ENCODE measurements at places on chromosomes 2 and 18.

- DNase-seq: no peak
Observed at GRCh38 chr18:35242426-35242825, 1.6 kb downstream of the ZNF397 start.

- no peak for DNase-seq
Observed at GRCh38 chr18:13007248-13007560, 16.0 kb downstream of the CEP192 start.

- DNase-seq: no peak
Observed at GRCh38 chr2:70104231-70105111, 17.2 kb downstream of the PCBP1 start.

- peak; percentile 6 for DNase-seq
Observed at GRCh38 chr2:181742922-181743722, 62.8 kb upstream of the NEUROD1 start.

- no peak for DNase-seq
Observed at GRCh38 chr2:128369108-128369555, 50.5 kb upstream of the HS6ST1 start.

DNA sequence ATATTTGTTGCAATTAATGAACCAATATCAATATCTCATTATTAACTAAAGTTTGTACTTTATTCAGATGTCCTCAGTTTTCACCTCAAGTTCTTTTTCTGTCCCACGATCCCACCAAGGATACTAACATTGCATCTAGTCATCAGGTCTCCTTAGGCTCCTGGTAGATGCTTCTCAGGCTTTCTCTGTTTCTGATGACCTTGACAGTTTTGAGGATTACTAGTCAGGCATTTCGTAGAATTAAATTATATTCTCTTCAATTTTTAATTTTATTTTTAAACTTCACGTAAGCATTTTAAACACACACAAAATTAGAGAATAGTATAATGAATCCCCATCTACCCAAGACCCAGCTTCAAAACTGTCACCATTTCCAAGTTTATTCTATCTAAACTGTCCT is 5.6 kb upstream of the ACYP2 start:
- no peak for DNase-seq

DNA sequence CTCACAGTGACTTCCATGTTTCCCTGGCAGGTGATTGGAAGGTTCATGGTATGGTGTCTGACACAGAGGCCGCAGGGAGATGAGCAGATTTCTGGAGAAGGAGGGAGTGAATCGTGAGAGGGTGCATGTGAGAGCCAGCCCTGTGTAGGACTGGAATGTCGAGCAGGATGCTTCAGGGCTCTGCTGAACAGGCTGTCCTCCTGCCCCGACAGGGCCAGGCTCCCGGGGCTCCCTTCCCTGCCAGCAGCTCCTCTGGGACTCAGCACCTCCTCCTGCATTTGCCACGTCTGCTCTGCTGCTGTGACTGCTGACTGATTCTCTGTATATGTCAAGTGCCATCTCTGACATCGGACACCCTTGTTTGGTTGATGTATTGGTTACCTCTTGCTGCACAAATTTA is 38.5 kb upstream of the INHBB start:
- DNase-seq: no peak

DNA sequence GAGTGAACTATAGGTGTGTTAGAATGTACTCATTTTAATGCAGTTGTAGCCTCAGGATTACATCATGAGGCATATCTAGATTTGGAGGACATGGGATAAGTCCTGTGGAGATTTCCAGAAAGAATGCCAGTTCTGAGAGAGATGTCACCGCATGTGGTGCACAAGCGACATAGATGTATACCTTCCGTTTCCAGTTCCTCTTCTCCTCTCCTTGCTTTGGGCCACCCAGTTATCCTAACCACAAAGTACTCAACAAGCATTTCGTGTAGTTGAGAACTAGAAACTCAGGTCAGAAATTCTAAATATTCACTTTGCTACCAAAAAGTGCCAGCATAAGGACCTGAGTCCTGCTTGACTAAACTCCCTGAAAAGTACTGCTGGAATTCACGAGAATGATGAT is 66.5 kb downstream of the KCTD18 start:
- no peak for DNase-seq

- DNase-seq: no peak
Observed at GRCh38 chr2:128638341-128639119, 319.9 kb upstream of the HS6ST1 start.

DNA sequence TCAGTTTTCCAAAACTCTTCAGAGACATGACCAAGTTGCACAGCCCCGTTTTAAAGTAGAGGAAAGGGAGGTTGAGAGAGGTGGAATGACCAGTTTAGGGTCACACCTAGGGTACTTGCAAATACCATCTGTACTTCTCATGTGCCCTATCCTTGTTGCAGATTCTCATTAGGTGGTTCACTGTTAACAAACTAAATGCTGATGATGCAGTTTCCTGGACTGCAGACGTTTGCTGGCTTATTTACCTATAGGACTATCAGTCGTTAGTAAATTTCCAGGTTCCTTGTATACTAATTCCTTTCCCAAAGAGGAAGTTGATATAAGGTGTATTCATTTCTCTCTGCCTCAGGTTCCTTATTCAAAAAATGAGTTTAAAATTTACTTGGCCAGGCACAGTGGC is 1.4 kb downstream of the FARP2 start:
- no peak for DNase-seq

- no peak for DNase-seq
Observed at GRCh38 chr2:74420006-74420405, 1.4 kb downstream of the C2orf81 start.

DNA sequence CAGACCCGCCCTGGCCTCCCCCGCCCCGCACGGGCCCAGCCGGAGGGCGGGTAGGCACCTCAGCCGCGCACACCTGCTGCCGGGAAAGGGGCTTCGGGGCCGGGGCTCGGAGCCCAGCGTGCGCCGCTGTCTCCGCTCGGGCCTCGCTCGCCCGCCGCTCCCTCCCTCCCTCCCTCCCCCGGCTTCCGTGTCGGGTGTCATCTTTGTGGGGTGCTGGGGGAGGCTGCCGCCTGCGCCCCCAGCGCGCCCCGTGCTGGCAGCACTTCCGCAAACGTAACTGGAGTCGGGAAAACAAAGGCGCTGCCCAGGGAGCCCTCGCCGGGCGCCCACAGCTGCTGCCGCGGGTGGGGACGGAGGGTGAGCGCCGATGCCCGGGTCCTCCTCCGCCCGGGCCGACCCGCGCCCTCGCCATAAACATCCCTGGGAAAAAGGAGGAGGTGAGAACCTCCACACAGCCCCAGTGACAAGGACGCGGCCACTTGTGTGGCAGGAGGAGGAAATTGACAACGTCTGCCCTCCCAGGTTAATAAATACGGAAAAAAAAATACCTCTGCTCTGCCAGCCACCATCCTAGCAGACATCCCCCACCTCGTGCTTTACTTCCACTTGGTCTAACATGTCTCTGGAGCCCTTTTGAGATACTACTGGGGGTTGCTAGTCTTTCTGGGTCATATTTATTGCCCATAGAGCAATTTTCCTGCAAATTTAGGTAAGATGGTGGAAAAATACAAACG is 550 bp downstream of the MFSD6 start:
- peak; percentile 55 for DNase-seq

DNA sequence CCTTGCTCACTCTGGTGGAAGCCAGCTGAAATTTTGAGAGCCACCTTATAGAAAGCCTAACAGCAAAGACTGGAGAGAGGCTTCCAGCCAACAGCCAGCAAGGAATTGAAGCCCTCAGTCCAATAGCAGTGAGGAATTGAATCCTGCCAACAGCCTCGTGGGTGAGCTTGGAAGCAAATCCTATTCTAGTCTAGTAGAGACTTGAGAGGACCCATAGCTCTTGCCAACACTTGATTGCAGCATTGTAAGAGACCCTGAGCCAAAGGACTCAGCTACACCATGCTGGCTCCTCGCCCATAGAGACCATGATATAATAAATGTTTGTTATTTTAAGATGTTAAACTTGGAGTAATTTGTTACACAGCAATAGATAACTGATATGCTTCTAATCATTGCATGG is 403.0 kb upstream of the TNP1 start:
- DNase-seq: no peak

All from stimulated activated CD8-positive, alpha-beta memory T cell treated with anti-CD3 and anti-CD28 coated beads, Interleukin-12 subunit alpha, Interleukin-12 subunit beta, amount 100 ng/mL, for 1 hour (primary cell).